ENCODE measurements at places on chromosomes 6 and 20. TPM values are rescaled to one million over a fixed set of nuclear protein-coding genes. Genes with fewer than 3 reads are reported as not detected.

Gene EPPIN
- total RNA-seq: not detected

Gene OR2W1
- total RNA-seq: not detected

GRCh38 chr20:39333211-39333610 is 371.1 kb downstream of the DHX35 start:
- no peaks in the 10 kb centered on the region for H3K4me1 ChIP-seq
- no peak for DNase-seq
- H3K36me3 ChIP-seq: no peaks in the 10 kb centered on the region
- H3K27me3 ChIP-seq: peaks cover 8% of the 10 kb centered on the region
- H3K27ac ChIP-seq: no peak overlapping the region
- H3K4me3 ChIP-seq: no peak overlapping the region

GRCh38 chr6:154460306-154461071 is 50.0 kb downstream of the CNKSR3 start:
- no peak overlapping the region for H3K4me3 ChIP-seq
- DNase-seq: no peak
- H3K27ac ChIP-seq: no peak overlapping the region
- no peaks in the 10 kb centered on the region for H3K36me3 ChIP-seq
- peaks cover 17% of the 10 kb centered on the region for H3K4me1 ChIP-seq

DNA sequence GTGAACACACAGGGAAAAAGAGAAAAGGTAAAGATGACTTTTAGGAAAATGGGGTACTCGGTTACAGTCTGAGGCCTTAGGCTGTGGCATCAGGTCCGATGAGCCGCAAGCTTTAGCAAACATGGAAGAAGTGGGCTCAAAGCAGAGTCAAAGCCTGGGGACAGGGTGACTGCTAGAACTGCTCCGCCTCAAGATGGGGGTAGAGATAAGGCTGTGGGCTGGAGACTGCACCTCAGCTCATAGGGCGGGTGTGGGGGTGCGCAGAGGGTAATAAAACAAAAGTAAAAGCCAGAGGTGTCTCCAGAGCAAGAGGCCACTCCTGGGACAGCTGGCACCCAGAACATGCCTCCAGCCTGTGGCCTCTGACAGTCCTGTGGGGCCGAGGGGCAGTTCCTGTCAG is 21.3 kb upstream of the SYNDIG1 start:
- DNase-seq: no peak
- H3K4me1 ChIP-seq: no peaks in the 10 kb centered on the region
- no peaks in the 10 kb centered on the region for H3K36me3 ChIP-seq
- no peak overlapping the region for H3K27ac ChIP-seq
- H3K27me3 ChIP-seq: no peaks in the 10 kb centered on the region

- no peak overlapping the region for H3K27ac ChIP-seq
- no peak overlapping the region for H3K4me3 ChIP-seq
- no peaks in the 10 kb centered on the region for H3K36me3 ChIP-seq
Measured at GRCh38 chr6:111555036-111555435, 50.6 kb downstream of the TRAF3IP2 start.

DNA sequence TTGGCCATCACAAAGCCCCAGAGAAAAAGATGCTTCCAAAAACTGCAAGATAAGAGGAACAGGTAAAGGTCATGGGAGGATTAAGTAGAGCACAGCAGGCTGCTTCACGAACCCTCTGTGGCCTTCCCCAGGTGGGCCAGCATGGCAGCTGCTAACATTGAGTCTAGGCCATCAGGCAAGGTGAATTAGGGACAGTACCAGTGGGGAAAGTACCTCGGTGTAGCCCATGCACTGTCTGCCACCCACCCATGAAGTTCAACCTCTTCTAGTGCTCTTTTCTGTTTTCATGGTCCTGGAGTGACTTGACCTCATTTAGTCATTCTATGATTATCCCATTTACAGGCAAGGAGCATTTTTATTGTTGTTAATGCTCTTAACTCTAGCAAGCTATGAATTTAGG is 108.6 kb upstream of the DUSP22 start:
- H3K36me3 ChIP-seq: no peaks in the 10 kb centered on the region
- H3K27ac ChIP-seq: no peak overlapping the region
- H3K27me3 ChIP-seq: no peaks in the 10 kb centered on the region
- H3K4me3 ChIP-seq: no peak overlapping the region
- H3K4me1 ChIP-seq: no peaks in the 10 kb centered on the region
- DNase-seq: no peak

GRCh38 chr6:80733641-80734040 is 627.2 kb downstream of the BCKDHB start:
- H3K36me3 ChIP-seq: no peaks in the 10 kb centered on the region
- H3K4me3 ChIP-seq: no peak overlapping the region
- H3K27me3 ChIP-seq: no peaks in the 10 kb centered on the region
- peak; percentile 17 for DNase-seq

All from A673 (cell line).